Stimulated activated CD8-positive, alpha-beta memory T cell treated with anti-CD3 and anti-CD28 coated beads, Interleukin-4, amount 100 ng/mL, for 1 hour (primary cell): ENCODE measurements at places on chromosomes 3 and 15.

DNA sequence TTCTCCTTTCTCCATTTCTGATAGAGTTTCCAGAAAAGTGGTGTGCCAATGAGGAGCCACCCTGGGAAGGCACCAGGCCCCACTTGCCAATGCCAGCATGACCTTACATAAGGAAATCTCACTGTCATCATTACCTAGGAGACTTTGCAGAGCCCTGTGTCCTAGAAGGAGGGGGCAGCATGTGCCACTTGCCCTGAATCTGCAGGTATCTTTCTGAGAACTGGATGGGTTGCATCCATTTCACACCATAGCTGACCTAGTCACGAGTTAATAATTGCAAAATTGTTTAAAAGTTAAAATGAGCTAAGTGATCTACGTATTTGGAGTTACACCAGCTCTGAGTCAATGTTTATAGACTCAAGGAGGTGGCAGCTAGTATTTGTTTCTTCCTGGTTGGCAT, 14.3 kb downstream of the CA12 start:
- no peak for DNase-seq

DNA sequence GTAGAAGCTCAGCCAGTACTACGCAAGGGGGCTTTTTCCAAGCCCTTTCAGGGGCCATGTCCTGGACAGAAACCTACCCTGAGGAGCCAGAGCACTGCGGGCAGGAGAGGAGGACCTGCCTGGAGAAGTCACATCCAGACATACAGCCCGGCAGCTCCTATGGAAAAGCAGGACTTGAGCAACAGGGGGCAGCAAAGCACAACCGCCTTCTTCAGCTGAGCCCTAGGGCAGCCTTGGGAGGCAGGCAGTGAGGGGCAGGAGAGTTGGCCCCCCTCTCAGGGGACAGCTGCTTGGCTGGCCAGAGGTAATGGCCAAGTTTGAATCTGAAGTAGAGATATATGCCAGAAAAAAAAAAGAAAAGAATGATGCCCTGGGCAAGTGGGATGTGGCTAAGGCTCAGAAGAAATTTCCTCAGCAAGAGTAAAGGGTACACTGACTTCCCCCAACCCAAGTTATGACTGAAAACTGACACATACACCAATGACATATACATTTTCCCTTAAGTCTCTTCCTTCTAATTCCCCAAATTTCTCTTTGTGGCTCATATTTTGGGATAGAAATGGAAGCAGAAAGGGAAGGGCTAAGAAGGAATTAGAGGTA, 56.9 kb downstream of the CYP19A1 start:
- DNase-seq = no peak

DNA sequence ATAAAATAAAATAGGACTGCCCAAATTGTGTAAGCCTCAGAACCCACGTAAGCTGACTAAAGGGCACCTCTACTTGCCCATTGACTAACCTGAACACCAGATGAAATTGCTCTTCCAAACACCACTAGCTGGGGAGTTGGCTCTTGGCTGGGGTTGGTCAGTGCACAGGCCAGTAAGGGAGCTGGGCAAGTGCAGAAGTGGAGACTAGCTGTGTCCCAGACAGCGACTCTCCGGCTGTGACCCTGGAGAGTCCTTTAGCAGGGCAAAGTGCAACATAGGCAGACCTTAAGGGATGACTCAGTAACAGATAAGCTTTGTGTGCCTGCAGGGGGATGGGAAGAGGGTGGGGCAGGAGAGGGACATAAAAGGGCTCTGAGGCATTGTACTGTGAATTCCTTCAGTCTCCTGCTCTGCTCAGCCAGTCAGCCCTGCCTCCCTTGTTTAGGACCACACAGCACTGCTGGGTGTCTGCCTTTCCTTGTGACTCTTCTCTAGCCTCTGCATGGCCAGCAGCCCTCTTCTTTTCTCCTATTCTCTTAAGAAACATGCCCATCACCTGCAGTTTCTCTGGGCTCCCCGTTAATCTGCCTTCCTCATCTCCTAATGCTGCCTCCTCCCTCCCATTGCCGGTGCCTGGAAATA, 13.2 kb downstream of the NR1I2 start:
- no peak for DNase-seq

GRCh38 chr15:31215490-31216214, 111.0 kb upstream of the KLF13 start:
- peak; percentile 69 for DNase-seq
